ENCODE measurements at places on chromosomes 7 and 10.

- peak; percentile 62 for DNase-seq
- H3K36me3 ChIP-seq: no peaks in the 10 kb centered on the region
- H3K27me3 ChIP-seq: no peaks in the 10 kb centered on the region
- no peak overlapping the region for H3K27ac ChIP-seq
- H3K4me3 ChIP-seq: no peak overlapping the region
These were observed 227.7 kb downstream of the MGMT start for GRCh38 chr10:129694691-129695243.

DNA sequence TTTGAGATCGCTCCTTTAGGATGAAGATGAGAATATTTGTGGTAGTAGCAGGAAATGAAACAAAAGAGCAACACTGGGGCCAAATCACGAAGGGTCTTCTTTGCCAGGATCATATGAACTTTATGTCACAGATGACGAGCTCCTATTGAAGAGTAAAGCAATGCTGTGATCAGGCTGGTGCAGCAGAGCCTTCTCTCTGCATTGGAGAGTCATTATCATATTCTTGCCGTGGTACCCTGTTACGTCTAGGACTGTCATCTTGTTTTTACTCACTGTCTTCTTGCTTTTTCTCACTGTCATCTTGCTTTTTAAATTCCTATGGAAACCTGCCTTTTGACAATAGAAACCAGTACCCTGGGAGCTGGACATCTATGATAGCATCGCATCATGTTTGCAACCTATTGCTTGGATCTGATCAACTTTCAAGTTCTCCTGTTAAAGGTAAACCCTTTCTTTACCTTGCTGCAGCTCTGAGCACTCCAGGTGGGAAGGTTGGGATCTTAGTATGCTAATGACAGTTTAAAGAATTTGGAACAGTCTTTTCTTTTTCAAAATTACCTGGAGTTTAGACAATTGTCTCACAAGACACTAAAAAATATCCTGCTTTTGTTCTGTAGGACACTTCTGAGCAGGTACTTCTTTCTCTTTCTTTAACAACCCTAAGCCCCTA, 27.9 kb upstream of the CACNA2D1 start:
- no peak overlapping the region for H3K4me3 ChIP-seq
- no peaks in the 10 kb centered on the region for H3K36me3 ChIP-seq
- no peaks in the 10 kb centered on the region for H3K4me1 ChIP-seq

GRCh38 chr7:44279731-44280505, 45.5 kb downstream of the CAMK2B start:
- H3K27ac ChIP-seq: no peak overlapping the region
- no peak overlapping the region for H3K4me3 ChIP-seq
- H3K36me3 ChIP-seq: no peaks in the 10 kb centered on the region

DNA sequence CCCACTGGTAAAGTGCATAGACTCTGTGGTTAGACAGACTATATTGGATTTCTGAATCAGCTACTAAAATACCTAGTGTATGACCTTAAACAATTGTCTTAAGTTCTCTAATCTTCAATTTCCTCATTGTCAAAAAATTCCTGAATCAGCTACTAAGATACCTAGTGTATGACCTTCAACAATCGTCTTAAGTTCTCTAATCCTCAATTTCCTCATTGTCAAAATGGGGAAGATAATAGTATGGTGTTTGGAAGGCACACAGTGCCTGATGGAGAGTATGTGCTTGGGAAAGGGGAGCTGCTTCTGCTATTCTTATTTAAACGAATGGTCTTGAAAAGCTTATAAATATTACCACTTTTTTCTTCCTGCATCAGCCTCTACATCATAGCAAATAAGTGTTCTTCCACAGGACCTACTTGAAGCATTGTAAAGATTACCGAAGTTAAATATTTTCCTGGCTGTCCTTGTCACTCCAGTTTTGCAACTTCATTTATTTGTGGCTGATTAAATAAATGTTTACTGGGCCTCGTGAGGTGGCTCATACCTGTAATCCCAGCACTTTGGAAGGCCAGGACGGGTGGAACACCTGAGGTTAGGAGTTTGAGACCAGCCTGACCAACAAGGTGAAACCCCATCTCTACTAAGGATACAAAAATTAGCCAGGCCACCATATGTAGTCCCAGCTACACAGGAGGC, 64.4 kb upstream of the ITGA8 start:
- no peak overlapping the region for H3K27ac ChIP-seq
- H3K4me3 ChIP-seq: no peak overlapping the region
- DNase-seq: no peak
- no peaks in the 10 kb centered on the region for H3K27me3 ChIP-seq
- H3K4me1 ChIP-seq: no peaks in the 10 kb centered on the region

DNA sequence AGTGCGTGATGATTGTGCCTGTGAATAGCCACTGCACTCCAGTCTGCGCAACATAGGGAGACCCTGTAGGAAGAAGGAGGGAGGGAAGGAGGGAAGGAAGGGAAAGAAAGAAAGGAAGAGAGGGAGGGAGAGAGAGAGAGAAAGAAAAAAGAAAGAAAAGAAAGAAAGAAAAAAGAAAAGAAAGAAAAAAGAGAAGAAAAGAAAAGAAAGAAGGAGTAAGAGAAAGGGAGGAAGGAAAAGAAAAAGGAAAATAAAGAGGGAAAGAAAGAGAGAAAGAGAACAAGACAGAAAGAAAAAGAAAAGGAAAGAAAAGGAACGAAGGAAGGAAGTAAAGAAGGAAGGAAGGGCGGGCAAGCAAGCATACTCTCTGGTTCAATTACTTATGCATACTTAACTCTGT, 112.9 kb upstream of the ANK3 start:
- no peak for DNase-seq
- peaks cover 2% of the 10 kb centered on the region for H3K4me1 ChIP-seq
- H3K4me3 ChIP-seq: no peak overlapping the region
- no peaks in the 10 kb centered on the region for H3K27me3 ChIP-seq
- no peaks in the 10 kb centered on the region for H3K36me3 ChIP-seq

DNA sequence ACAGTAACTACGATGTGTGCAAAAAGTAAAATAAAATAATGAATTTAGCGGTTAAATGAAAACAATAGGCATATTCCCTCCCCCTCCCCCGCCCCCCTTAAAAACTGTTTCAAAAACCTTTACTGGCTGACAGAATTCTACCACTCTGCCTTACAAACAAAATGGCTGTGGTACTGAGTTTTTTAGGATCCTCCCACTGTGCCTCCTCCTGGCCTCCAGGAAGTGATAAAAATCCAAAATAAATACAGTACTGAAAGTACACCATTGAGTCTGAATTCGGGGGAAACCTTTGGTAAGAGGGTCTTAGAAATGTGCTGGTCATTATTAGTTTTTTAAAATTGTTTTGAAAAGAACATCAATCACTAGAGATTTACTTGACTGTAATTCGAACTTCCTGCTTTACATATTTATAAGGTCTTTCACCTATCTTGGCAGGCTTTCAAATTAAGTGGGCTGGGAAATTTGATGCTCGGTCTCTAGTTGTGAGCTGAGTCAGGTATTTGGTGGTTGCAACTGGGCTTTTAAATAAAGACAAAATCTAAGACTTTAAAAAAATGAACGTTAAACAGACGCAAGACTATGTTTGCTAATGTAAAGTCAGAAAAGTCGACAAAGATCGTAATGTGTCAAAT, 32.5 kb upstream of the EPC1 start:
- H3K27ac ChIP-seq: peak overlapping the region; percentile 89
- H3K4me3 ChIP-seq: peak overlapping the region; percentile 60
- DNase-seq: no peak
- H3K27me3 ChIP-seq: no peaks in the 10 kb centered on the region
- H3K36me3 ChIP-seq: no peaks in the 10 kb centered on the region
- peaks cover 26% of the 10 kb centered on the region for H3K4me1 ChIP-seq

DNA sequence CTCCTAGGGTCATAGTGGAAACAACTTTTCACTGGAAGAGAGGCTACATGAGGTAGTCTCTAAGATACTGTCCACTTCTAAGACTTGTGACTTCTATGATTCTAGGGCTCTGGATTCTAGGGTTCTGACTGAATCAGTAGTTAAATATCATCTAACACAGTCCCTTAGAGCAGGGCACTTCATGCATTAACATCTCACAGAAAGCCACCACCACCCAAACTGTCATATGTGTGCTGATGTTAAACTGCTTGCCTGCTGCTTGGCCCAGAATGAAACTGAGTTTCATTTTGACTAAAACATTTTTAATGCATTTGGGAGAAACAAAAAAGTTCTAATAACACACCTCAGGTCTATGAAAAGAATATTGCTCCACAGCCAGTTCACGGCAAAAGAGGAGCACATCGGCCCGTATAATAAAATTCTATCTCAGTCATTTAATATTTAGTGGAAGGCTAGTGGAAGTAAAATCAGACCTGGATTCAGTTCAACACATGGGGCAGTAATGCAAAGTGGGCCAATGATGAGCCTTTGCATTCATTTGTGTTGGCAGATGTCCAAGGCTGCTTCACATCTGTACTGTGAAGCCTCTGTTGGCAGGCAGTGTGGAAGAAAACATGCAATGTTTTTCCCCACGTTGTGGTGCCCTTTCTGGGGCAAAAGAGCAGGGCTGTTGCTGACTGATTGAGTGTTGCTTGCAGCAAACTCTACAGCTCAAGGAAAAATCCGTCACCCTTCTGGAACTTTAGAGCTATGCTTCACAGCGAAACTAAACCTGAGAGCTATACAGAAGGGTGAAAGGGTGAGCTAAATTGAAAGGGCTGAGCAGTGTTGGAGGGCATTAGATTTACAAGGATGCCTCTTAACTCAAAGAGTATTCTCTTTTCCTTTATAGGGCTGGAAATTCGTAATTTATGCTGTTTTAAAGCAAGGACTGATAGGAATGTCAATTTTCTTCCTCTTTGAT, 33.5 kb upstream of the AUTS2 start:
- no peaks in the 10 kb centered on the region for H3K27me3 ChIP-seq
- H3K4me1 ChIP-seq: no peaks in the 10 kb centered on the region
- peak; percentile 12 for DNase-seq
- H3K36me3 ChIP-seq: no peaks in the 10 kb centered on the region
- H3K27ac ChIP-seq: no peak overlapping the region
- no peak overlapping the region for H3K4me3 ChIP-seq

DNA sequence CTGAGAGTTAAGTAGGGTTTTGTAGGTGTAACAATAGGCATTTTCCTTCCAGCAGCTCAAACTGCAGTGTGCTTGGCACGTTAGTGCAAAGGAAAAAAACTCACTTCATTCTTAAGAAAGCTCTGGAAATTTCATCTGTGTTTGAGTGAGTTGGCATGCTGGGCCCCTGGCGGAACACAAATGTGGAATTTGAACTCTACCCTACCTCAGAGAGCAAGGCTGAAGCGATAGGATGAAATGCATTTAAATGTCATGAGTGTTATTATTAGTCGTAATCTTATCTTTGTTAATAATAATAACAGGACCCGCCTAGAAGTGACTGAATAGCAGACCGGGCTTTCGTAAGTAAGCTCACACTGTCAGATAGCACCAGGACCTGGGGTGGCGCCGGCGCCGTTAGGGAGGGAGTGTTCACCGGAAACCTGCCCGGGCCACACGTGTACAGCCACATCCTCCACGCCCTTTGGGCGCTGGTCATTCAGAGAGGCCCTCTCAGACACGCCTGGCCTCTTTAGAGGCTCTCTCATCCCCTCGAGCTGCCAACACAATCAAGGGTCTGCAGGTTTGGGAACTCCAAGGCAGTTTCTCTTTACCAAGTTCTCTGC, 63.5 kb downstream of the GRK5 start:
- peaks cover 31% of the 10 kb centered on the region for H3K4me1 ChIP-seq
- no peaks in the 10 kb centered on the region for H3K27me3 ChIP-seq
- H3K27ac ChIP-seq: no peak overlapping the region
- H3K36me3 ChIP-seq: no peaks in the 10 kb centered on the region
- DNase-seq: no peak

- DNase-seq: no peak
- H3K4me3 ChIP-seq: no peak overlapping the region
- H3K27me3 ChIP-seq: no peaks in the 10 kb centered on the region
These were observed 56.9 kb upstream of the MYL10 start for GRCh38 chr7:101686030-101686429.

GRCh38 chr10:118871244-118871865, 116.6 kb upstream of the CACUL1 start:
- H3K4me1 ChIP-seq: no peaks in the 10 kb centered on the region
- no peaks in the 10 kb centered on the region for H3K36me3 ChIP-seq
- no peaks in the 10 kb centered on the region for H3K27me3 ChIP-seq

- no peaks in the 10 kb centered on the region for H3K27me3 ChIP-seq
- no peak overlapping the region for H3K4me3 ChIP-seq
- peaks cover 8% of the 10 kb centered on the region for H3K4me1 ChIP-seq
- no peak for DNase-seq
- H3K27ac ChIP-seq: no peak overlapping the region
These were observed 42.8 kb downstream of the GRB10 start for GRCh38 chr7:50739744-50740435.

DNA sequence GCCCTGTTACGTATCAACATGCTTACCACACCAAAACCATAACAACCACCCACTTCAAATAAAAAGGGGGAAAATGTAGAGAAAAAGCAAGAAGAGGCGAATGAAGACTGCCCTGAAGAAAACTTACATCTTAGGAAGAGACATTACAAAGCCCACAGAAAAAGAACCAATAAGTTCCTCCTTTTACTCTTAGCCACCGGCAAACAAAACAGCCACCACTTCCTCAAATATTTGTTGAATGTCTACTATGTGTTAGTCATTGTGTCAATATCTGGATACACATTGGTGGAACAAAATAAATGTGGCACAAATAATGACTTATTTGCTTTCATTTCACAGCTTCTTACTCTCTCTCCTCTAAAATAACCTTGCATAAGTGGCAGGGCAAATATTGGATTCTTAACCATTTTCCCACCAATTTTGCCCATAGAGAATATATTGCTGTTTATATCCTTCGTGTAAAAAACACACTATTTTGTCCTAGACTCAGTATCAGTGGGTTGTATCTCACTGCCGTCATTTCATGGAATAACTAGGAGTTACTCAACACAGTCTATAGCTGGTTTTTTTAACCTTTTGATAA, 106.8 kb downstream of the ANK3 start:
- H3K27ac ChIP-seq: peak overlapping the region; percentile 20
- H3K27me3 ChIP-seq: no peaks in the 10 kb centered on the region
- H3K36me3 ChIP-seq: no peaks in the 10 kb centered on the region
- peaks cover 27% of the 10 kb centered on the region for H3K4me1 ChIP-seq
- DNase-seq: no peak

DNA sequence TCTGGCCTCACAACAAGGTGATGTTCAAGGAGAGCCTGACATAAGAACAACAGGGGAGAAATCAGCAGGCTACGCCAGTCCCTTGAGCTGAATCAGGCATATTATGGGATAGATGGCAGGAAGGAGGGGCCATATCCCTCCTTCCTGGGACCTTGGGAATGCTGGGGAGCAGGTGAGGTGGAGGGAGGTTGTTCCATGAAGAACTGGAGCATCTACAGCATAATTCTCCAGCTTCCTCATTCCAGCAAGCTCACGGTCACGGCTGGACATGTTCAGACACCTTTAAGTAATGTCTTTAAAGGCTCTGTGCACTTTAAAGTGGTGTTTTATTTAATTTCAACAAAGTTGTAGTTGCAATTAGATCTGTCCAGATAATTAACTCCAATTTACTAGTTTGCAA, 780.5 kb downstream of the TYW1 start:
- DNase-seq: no peak
- no peak overlapping the region for H3K27ac ChIP-seq
- no peaks in the 10 kb centered on the region for H3K4me1 ChIP-seq

Data from tibial nerve (tissue), 4 donors.